ENCODE measurements at places on chromosomes 1 and 21.

- DNase-seq: no peak
Observed at GRCh38 chr1:231493421-231494185, 34.9 kb upstream of the TSNAX start.

DNA sequence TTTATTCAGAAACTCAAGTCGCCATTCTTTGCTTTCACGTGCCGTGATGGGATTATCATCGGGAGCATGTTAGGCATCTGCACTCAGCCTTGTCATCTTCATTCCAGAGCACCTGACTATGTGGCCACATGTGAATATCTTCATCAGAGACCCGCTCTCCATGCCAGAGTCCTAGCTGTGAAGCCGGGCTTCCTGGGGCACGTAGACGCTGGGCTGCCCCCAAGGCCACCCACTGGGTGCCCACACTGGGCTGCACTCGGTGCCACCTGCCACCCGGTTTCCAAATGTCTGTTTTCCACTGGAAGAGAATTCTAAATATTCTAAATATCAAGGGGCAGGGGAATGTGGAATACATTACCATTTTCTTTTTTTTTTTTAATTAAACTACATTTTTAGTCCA, 43.8 kb downstream of the SLC37A1 start:
- no peak for DNase-seq

DNA sequence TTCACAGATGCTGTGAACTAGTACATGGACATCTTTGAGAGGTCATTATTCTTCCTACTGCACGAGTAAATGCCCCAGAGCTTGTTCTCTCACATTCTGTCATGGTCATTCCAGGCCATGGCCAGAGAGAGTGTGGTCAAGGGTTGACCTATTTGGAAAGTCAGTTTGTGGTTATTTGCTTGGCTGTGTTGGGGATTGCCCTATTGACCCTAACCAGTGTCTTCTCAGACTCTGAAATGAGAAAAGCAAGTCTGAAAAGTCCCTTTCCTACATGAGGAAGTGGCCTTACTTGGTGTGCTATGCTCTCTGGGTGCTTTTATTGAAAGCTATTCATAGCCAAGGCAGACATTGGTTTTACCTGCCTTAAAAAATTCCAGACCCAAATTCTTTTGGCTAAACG, 26.6 kb downstream of the CLIC6 start:
- DNase-seq: no peak

- no peak for DNase-seq
Observed at GRCh38 chr1:23237508-23237907, 20.2 kb upstream of the HTR1D start.

DNA sequence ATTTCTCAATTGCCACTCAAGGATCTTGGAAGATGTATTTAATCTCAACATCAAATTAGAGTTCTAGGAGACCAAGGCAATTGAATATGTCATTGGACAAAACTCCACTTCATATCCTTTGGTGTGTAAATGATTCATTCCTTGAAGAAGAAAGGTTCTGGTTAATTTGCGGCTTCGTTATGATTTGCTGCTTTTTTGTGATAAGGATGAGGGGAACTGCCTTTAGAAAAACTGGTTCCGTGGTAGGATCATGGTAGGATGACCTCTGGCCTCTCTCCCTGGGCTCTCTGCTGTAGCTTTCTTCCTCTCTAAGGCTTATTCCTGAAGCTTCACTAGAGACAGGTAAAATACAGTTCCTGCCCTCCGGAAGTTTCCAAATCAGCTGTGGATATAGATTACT, 51.5 kb upstream of the ERRFI1 start:
- DNase-seq: no peak

- DNase-seq: peak; percentile 61
Observed at GRCh38 chr1:228471762-228472398, 15.3 kb upstream of the RNF187 start.

DNA sequence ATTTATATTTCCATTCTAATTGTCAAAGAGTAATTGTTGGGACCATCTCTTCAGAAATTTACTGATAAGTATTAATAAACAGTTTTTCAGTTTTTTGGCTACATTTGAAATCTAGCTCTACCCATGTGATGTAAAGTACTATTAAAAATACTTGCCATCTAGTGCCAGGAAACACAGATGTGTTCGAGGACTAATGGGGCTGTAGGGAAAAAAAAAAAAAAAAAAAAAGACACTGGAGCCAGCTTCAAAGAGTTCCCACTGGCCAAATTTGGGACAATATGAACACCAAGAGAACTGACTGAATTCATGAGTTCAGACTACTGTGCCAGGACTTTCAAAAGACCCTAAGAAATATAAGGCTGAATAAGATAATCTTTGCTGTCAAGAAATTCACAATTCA, 65.2 kb upstream of the GFI1 start:
- no peak for DNase-seq

DNA sequence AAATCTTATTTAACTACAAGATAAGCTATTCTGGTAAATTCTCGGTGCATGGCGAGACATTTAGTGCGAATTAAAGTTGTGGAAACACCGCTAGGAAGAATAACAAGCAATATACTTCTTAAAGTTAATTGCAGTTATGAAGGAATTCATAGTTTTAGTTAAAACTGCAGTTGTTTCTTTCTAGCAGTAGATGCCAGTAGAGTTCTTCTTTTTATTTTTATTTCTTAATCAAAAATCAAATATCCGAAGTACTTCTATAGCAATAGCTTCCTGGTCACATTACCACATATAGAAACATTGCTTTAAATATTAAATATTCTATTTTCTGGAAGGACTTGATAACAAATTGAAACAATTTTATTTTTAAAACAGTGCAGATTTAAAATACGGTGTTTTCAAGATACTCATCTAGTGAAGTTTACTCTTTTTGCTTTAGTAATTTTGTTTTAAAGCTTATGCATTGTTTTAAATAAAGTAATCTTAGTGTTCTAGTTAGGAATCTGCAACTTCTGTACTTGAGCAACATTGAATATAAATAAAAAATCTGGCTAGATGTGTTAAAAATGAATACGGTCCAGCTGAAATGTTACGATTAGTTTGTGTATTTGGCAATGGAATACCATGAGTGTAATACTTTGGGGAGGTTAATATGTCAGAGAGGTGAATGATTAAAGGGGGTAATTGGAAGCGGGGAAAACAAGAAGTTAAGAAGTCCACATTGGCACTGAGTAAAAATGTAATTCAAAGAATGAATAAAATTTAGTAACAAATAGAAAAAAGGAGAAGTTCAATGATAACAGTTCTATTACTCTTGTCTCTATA, 2.7 kb upstream of the PRKACB start:
- peak; percentile 45 for DNase-seq

DNA sequence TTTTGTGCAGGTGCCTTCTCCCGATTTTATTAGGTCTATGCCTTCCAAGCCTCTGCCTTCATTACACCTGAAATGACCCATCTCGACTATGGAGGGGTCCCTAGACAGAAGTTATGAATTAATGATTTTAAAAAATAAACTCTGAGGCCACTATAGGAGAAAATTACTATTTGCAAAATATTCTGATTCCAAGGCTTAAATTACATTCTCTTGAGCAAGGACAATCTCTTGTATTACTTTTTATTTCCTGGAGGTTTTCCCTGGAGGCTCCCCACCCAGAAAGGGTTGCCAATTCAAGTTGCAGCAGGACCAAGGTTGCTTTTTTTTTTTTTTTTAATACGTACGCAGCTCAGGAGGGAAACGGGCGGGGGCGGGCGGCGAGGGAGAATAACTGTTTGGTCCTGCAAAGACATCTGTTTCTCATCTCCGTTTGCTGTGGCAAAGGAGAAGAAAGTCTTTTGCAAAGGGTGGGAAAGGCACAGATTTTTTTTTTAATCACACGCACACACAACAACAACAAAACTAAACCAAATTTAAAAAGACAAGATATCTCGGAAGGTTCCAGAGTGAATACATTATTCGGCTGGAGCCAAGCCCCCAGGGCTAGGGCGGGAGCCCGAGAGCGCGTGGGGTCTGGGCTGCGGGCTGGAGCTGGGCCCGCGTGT, 618 bp upstream of the SERTAD4 start:
- no peak for DNase-seq

DNA sequence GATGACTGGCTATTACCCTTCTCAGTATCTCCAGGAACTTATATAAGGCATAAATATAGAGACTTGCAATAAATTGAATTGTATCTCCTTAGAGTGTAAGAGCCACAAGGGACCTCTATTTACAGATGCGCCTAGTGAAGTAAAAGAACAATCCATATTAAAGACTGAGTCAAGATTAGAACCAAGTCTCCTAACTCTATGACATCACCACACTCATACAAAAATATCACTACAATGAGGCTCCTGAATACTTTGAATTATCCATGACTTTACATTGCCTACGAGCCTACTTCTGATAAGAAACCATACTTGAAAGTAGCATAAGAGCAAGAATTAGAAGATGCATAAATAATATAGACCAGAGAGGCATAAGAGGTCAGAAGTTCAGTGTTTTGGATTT, 18.8 kb downstream of the DPYD start:
- DNase-seq: no peak

DNA sequence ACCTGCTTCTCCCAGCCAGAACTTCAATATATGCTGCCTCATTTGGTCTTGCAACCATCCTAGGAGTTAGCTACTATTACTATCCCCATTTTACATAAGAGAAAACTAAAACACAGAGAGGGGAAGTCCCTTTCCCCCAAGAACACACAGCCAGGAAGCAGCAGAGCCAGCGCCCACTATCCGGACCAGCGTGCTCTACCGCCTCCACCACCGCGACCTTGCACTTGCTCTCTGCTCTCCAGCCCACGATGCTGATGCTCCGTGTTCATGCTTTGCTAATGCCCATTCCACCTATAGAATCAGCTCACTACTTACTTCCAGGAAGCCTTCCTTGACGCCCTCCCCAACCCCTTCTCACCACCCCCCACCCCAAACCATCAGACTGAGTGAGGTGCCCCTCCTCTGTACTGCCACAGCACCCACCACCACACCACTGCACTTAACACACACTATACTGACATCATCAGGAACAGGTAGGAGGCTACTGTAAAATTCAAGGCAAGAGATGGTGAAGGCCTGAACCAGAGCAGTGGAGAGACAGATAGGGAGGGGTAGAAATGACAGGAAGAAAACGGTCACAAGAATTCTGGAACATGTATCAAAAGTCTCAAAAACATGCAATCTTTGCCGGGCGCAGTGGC, 9.4 kb downstream of the TMEM53 start:
- DNase-seq: no peak

DNA sequence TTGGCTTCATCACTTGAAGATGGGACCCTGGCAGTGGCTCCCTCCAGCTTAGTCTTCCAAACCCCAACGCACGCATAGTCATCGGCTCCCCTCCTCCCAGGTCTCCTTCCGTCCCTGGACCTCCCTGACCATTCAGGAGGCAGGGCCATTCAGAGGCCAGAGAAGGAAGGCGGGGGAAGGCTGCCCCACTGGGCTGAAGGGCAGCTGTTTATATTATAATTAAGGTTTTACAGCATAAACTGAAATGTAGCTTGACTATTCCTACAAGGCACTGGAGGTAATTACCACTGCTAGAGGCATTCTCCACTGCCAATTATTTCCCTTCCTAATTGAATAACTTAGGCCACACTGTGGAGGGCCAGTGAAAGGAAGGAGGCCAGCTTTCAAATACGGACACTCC, 170.6 kb upstream of the PROX1 start:
- DNase-seq: no peak

DNA sequence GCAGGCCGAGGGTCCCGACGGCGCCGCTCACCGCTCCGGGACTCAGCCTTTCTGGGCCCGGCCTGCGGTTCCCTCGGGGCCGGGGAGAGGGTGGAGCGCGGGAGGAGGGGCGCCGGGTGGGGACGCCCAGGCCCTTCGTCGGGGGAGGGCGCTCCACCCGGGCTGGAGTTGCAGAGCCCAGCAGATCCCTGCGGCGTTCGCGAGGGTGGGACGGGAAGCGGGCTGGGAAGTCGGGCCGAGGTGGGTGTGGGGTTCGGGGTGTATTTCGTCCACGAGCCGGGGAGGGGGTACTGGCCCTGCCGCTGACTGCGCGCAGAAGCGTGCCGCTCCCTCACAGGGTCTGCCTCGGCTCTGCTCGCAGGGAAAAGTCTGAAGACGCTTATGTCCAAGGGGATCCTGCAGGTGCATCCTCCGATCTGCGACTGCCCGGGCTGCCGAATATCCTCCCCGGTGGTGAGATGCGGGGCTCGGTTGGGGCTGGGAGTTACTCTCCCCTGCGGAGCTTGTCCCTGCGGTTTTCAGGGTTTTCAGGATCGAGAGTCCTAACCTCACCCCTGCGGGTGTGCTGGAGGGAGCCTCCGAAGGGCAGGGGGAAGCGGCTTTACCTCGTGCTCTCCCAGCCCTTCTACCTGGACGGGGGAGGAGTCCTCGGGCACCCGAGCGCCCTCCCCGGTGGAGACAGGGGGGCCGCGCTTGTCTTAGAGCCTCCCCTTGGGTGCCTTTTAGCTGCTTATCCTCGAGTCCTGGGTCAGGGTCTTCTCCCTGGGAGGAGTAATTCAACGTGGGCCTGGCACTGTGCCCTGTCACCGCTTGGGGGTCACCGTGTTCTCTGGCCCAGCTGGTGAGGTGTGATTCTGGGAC, 2.1 kb downstream of the SAMD11 start:
- DNase-seq: no peak

GRCh38 chr1:172948457-172948856, 102.3 kb downstream of the TNFSF18 start:
- no peak for DNase-seq

DNA sequence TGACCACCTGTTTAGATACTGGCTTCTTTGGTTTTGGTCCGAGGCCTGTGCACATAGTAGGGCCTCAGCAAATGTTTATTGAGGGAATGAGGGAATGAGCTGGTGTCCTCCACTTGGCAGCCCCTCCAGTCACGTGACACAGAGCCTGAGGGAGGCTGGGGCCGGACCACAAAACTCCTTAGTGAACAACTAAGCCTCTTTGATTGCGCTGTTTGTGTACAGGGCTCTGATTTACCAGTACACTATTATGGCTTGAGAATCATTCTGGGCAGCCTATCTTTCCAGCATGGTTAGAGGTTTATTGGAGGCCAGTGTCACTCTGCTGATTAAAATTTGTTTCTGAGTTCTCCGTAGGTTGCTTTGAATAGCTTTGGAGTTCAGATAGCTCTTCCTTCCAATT, 10.2 kb upstream of the LRRN2 start:
- DNase-seq: no peak

GRCh38 chr1:182520736-182521135, 68.3 kb downstream of the RNASEL start:
- no peak for DNase-seq

- no peak for DNase-seq
Observed at GRCh38 chr1:31657972-31658510, 13.4 kb upstream of the PEF1 start.

- no peak for DNase-seq
Observed at GRCh38 chr1:30412241-30413110, 310.9 kb downstream of the MATN1 start.

- no peak for DNase-seq
Observed at GRCh38 chr1:178127482-178128191, 33.7 kb downstream of the RASAL2 start.

Measured in CD4-positive, alpha-beta T cell treated with Interleukin-12 subunit alpha and Interleukin-12 subunit beta, for 1 hour (primary cell).